Common myeloid progenitor, CD34-positive (primary cell): ENCODE measurements at places on chromosomes 3 and 15.

DNA sequence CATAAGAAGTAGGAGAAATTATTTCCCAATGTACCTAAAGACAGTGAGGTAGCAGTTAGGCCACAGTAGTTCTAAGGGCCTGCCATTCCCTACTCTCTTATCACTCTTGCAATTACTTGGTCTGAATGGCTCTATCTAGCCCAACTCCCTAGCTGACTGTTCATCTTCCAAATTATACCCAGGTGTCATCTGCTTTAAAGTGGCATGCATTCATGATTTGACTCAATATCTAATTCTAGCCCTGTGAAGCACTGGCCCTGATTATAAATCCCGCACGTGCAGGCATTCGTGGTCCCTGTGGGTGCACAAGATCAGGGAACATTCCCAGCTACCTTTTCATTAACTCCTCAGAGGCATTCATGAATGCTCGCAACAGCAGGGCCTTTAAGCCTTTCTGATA is 43.1 kb upstream of the ZNF774 start:
- no peak for DNase-seq

DNA sequence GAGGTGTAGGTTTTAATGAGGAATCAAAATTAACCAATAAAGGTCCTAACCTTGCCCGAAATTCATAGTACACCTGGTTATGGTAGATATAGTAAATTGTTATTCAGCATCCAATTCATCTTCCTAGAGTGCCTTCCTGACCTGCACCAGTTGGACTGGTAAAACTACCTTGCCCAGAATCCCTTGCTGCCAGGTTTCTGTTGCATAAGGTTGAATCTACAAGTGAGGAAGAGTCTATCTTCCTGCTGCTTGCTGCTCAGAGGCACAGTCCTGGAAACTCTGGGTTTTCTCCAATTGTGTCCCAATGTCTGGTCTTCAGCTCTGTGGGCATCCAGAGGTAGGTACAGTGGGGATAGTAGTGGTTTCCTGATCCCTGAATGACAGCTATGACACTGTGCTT is 17.3 kb downstream of the CCDC54 start:
- DNase-seq, result no peak

DNA sequence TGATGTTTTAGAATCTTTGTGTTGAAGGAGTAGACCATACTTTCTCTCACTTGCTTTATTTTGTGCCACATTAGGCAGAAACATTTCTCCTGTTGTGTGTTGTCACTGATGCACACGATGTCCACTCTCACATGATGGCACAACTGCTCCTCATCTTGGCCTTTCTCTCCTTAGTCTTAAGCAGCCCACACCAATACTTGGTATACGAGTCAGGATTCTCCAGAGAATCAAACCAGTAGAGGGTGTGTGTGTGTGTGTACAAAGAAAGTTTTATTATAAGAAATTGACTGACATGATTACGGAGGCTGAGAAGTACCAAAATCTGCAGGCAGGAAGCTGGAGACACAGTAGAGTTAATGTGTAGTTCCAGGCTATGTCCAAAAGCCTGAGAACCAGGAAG is 187.1 kb downstream of the ALCAM start:
- no peak for DNase-seq

GRCh38 chr15:91426412-91426811 is 326.4 kb downstream of the SV2B start:
- peak; percentile 9 for DNase-seq

- DNase-seq, result peak; percentile 14
Measured at GRCh38 chr15:55518641-55519040, 10.6 kb upstream of the DNAAF4 start.

DNA sequence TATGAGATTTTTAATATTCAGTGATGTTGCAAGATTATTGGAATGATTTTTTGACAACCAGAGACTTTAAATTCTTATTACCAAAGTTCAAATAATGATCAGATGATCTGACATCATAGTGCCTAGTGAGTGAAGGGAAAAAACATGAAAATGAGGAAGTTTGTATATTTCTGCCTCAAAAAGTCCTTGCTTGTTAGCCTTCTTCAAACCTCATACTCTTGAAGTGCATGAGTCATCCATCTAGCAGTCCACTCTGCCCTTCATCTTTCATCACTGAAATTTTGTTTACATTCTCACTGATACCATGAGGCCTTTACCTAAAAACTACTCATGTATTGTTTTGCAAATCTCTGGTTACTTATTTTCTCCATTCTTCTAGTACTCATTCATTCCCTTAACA is 23.9 kb upstream of the OR5H6 start:
- DNase-seq, result peak; percentile 14

GRCh38 chr3:149971403-149972075 is 844 bp upstream of the PFN2 start:
- DNase-seq, result no peak

DNA sequence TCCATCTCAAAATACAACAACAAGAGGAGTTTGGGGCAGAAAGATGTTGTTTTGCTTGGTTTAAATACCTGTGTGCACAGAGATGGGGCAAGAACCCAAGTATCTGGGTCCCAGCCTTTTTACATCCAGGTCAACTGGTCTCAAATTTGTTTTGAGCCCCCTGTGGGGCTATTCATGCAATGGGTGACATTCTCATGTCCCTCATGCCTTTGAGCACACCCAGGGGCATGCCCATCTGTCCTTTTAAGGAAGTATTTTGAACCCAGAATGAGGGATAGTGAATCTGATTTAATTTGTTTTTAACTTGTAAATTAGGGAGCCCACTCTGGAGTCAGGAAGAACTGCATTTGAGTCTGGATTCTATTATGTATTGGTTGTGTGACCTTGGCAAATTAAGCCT is 14.8 kb downstream of the ABCF3 start:
- DNase-seq, result no peak

- DNase-seq, result peak; percentile 28
Measured at GRCh38 chr3:128845119-128845777, 34.2 kb upstream of the ACAD9 start.

- DNase-seq, result no peak
Measured at GRCh38 chr3:69082361-69082760, 2.2 kb upstream of the UBA3 start.

GRCh38 chr3:101377796-101378195 is 57.4 kb upstream of the IMPG2 start:
- no peak for DNase-seq

DNA sequence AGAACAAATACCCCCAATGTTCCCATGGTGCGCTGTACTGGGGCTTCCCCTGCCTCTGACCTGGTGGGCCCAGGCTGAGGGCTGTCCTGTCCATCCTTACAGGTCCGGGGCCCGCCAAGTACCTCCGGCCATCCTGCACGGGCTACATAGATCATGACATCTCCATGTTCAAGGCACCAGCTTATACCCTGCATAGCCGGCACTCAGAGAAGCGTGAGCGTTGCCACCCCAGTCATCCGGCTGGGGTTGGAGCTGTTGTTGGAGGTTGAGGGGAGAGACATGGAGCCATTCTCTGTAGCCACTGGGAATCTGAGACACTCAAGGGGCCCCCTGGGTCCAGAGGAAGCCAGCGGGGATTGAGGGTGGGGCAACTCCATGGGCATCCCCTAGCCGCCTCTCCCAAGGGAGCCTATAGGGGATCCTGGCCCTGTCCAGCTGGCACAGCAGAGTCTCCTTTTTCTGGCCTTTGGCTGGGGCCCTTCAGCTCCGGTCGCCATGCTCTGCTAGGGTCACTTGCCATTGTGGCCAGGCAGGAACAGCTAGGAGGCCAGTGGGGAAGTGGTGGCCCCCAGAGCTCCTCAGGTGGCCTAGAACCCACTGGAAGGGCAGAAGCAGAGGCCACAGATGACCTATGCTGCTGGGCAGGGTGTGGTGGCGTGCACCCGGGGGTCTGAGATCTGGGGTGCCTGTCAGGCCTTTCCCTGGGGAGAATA is 12.5 kb upstream of the CSPG4 start:
- no peak for DNase-seq

DNA sequence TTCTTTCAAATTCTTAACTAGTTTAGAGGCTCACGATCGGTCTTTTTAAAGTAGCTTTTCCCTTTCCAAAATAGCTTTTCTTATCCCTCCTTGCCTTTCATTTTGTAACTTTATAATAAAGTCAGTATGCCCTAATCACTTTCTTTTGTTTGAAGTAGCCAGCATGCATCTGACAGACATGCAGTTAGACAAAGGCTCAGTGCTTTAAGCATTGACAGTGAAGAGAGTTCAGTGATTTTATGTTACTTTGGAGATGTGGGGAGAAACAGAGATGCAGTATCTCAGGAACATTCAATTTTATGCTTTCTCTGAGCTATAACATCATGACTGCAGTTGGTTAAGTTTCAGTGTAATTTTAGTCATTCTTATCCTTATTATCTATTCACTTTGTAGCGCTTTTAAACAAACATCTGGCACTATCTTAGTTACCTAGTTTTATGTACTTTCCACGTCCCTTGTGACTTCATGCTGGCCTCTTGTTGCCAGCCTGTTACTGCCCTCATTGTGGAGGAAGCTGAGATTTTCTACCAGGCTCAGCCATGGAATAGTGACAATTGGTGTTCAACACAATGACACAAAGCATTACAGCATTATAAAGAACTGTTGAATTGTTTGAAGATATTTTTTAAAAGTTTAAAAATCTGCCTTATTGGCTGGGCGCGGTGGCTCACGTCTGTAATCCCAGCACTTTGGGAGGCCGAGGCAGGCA is 90.3 kb downstream of the AKAP13 start:
- no peak for DNase-seq

GRCh38 chr15:48945386-48945785 is 18.3 kb downstream of the SHC4 start:
- peak; percentile 41 for DNase-seq

GRCh38 chr3:126967386-126967785 is 15.5 kb upstream of the PLXNA1 start:
- DNase-seq, result no peak

DNA sequence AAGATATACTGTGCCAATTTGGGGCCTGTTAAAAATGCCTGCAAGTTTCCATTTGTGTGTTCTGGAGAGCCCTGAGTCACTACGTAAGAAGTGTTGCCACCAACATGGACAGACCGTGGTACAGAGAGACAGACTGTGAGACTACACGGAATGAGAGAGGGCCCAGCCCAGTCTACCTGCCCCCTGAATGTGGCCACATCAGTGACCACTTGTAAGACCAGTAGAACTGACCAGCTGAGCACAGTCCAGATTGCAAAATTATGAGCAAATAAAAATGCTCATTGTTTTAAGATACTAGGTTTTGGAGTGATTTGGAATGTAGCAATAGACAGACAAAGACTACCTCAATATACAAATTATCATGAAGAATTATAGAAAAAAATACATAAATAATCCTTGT is 42.0 kb downstream of the ATR start:
- DNase-seq, result no peak

GRCh38 chr3:54376939-54377578 is 254.7 kb downstream of the CACNA2D3 start:
- no peak for DNase-seq

DNA sequence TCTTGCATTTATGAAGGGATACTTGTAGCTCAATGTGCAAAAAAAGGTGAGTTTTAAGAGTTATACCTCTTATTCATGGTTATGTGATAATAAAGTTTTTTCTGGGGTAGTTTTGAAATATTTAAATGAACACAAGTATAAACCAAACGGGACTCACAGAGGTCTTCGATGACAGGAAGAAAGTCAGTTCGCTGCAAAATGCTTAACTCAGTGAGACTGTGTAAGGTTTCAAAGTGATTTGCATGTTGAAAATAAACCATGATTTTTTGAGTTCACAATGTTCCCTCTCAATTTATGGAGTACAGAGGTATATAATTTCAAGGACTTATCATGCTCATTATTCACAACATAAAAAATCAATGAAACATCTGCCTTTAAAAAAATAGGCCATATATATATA is 36.3 kb upstream of the MYH15 start:
- DNase-seq, result no peak

GRCh38 chr3:48429960-48430707 is at the start of gene PLXNB1:
TSS of gene PLXNB1 (minus strand) at chr3:48430086. CDS start at chr3:48424611, 5,475 bp downstream.
- peak; percentile 67 for DNase-seq

DNA sequence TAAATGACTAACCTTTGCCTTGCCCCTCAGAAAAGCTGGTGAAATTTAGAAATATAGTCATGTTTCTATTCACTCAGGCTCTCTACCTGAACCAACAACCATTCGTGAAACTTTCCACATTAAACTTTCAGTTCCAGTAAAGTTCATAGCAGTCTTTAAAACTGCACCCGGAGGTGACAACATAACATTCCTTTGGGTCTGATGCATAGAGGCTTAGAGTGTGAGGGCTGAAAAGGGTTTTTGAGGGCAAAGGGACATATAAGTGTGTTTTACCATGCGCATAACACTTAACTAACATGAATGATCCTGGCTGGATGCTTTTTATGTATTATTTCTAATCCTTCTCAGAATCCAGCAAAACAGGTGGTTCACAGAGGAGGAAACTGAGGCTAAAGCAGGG is 471.7 kb upstream of the MCTP2 start:
- no peak for DNase-seq

DNA sequence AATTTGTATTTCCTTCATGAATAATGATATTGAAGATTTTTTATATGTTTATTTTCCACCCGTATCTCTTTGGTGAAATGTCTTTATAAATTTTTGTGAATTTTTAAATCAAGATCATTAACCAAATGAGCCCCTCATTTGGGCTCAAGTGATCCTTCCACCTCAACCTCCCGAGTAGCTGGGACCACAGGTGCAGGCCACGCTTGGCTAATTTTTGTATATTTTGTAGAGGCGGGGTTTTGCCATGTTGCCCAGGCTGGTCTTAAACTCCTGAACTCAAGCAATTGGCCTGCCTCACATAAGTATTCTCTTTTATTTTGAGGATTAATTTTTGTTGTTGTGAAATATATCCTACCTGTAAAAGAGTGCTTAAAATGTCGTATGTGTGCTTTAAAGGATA is 4.9 kb downstream of the BBS4 start:
- DNase-seq, result no peak

- DNase-seq, result no peak
Measured at GRCh38 chr15:98978153-98978552, 29.4 kb downstream of the PGPEP1L start.

DNA sequence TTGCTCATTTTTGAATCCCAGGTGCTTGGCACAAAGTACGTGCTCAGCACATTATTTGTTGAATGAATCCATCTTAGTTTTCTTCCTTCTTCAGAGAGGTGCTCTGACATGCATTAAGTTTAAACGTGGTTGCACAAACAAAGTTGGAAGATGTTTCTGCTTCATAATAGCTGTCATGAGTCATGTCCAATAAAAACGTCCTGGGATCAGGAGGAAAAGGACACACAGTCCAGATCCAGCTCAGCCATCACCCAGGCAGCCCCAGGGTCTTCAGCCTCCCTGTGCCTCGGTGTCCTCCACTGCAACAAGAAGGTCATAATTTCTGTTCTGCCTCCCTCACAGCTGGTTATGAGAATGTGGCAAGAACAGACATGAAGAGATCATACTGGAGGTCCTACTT is 55.4 kb downstream of the CCNL1 start:
- DNase-seq, result no peak

GRCh38 chr3:29694783-29695182 is 413.9 kb downstream of the RBMS3 start:
- no peak for DNase-seq

- DNase-seq, result peak; percentile 47
Measured at GRCh38 chr3:134904776-134905646, 110.0 kb downstream of the EPHB1 start.
